Upper lobe of right lung (tissue), 1 donor: ENCODE measurements at places on chromosomes 5 and 9. TPM values are rescaled to one million over a fixed set of nuclear protein-coding genes. Genes with fewer than 3 reads are reported as not detected.
A peak's percentile ranks its signal among the peaks of the same experiment; 100 is the strongest.

- H3K4me1 ChIP-seq = no peaks in the 10 kb centered on the region
- H3K27me3 ChIP-seq = peaks cover 2% of the 10 kb centered on the region
- H3K27ac ChIP-seq = no peak overlapping the region
- no peak for DNase-seq
Measured at GRCh38 chr5:174046558-174046957, 1.1 kb downstream of the NSG2 start.

GRCh38 chr5:112787896-112788295 lies 50.2 kb downstream of the APC start:
- DNase-seq = no peak
- H3K36me3 ChIP-seq = peaks cover 32% of the 10 kb centered on the region
- H3K27me3 ChIP-seq = no peaks in the 10 kb centered on the region
- no peaks in the 10 kb centered on the region for H3K4me1 ChIP-seq

DNA sequence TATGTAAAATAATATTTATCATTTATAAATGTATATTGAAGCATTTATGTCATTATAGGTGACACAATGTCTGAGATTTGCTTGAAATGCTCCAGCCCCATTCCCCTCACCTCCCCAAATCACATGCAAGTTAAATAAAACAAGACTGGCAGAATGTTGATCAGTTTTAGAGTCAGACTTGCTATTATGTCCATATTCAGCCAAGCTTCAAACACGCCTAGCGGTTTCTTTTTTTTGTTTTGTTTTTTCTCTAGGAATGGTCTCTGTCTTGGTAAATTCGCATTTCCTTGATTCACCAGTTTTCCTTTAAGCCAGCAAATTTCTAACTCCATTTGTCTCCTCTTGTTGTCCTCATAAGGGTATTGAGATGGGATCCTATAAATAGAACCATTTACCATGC lies 153.0 kb upstream of the HMHB1 start:
- no peak overlapping the region for H3K27ac ChIP-seq
- H3K4me1 ChIP-seq = no peaks in the 10 kb centered on the region
- H3K36me3 ChIP-seq = no peaks in the 10 kb centered on the region
- DNase-seq = no peak

- peaks cover 3% of the 10 kb centered on the region for H3K4me1 ChIP-seq
- H3K27me3 ChIP-seq = no peaks in the 10 kb centered on the region
- no peak for DNase-seq
- no peak overlapping the region for H3K4me3 ChIP-seq
- no peak overlapping the region for H3K27ac ChIP-seq
Measured at GRCh38 chr5:5523066-5523505, 100.6 kb downstream of the ICE1 start.

DNA sequence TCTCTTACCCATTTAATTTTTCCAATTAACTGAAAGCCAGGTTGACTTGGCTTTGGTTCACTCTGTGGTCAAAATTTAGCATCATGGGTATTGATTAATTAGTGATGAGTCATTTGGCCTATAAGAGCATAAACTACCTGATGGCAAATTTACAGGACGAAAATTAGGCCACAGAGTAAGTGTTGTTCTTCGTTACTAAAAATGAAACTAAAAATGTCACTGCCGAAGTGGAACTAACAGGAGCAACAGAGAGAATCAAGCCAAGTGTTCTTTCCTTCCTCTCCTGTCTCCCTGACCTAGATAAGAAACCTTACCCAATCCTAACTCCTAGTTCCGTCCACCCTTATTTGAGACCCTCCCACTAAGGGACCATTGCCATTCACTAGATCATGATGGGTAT lies 176.9 kb downstream of the RAB3C start:
- peak overlapping the region; percentile 34 for H3K4me3 ChIP-seq
- no peaks in the 10 kb centered on the region for H3K4me1 ChIP-seq
- H3K27ac ChIP-seq = no peak overlapping the region
- H3K36me3 ChIP-seq = no peaks in the 10 kb centered on the region

GRCh38 chr9:110700953-110701352 lies 32.4 kb downstream of the MUSK start:
- H3K4me1 ChIP-seq = no peaks in the 10 kb centered on the region
- no peak overlapping the region for H3K27ac ChIP-seq
- no peak for DNase-seq
- H3K27me3 ChIP-seq = no peaks in the 10 kb centered on the region

DNA sequence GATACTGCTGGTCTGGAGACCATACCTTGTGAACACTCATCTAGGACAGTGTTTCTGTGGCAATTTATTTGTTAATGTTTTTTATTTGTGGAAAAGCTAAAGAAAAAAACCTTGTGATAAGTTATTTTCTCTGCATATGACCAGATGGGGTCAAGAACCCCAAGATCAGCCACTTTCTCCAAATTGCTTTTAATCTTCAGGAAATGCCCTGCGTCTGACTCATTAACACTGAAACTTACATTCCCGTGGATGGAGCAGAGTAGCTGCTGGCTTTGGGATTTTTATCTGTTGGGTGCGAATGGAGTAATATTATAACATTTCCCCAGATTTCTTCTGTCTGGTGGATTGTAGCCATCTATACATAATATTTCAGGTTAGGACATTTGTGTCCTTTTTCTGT lies 444.5 kb downstream of the SH3GL2 start:
- no peak overlapping the region for H3K27ac ChIP-seq
- no peak for DNase-seq
- no peaks in the 10 kb centered on the region for H3K27me3 ChIP-seq

- H3K36me3 ChIP-seq = no peaks in the 10 kb centered on the region
- DNase-seq = no peak
- peaks cover 54% of the 10 kb centered on the region for H3K27me3 ChIP-seq
- peak overlapping the region; percentile 63 for H3K27ac ChIP-seq
- H3K4me3 ChIP-seq = peak overlapping the region; percentile 56
- H3K4me1 ChIP-seq = peaks cover 6% of the 10 kb centered on the region
Measured at GRCh38 chr5:80961376-80962281, 1.5 kb downstream of the RASGRF2 start.

- H3K36me3 ChIP-seq = no peaks in the 10 kb centered on the region
- no peaks in the 10 kb centered on the region for H3K4me1 ChIP-seq
Measured at GRCh38 chr5:81203729-81204128, 29.4 kb upstream of the CKMT2 start.

DNA sequence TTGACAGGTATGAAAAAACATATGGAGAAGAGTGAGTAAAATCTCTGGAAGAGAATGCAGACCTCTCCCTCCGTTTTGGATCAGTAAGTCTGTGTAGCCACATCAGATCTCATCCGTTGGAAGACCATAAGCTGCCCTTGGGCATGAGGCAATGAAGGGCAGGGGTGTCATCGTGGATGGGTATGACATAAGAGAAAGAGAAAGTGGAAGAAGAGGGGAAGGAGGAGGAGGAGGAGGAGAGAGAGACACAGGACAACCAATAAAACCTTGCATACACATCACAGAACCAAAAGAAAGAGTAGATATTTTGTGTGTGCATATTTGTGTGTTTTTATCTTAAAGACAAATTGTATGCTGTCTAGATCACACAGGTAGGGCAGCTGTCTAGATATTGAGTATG lies 50.7 kb downstream of the PRRC1 start:
- no peak overlapping the region for H3K4me3 ChIP-seq
- no peaks in the 10 kb centered on the region for H3K36me3 ChIP-seq
- H3K27me3 ChIP-seq = peaks cover 6% of the 10 kb centered on the region
- H3K4me1 ChIP-seq = no peaks in the 10 kb centered on the region
- no peak for DNase-seq
- H3K27ac ChIP-seq = no peak overlapping the region

DNA sequence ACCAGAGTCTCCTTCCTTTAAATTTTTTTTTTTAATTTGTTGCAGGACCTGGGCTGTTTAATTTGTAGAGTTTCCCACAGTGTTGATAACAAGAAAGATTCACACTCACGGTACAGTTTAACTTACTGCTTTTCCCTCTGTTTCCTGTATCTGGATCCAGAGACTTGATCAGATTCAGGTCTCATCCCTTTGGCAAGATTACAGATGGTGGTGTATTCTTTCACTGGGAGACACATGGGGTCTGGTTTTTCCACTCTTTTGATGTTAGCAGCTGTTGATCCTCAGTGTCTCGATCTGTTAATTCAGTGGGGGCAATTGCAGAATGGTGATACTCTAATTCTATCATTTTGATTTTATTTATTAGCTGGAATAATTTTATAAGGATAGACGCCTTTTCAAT lies 75.4 kb upstream of the TNFAIP8 start:
- DNase-seq = no peak
- H3K4me3 ChIP-seq = no peak overlapping the region
- H3K27me3 ChIP-seq = no peaks in the 10 kb centered on the region
- no peak overlapping the region for H3K27ac ChIP-seq

DNA sequence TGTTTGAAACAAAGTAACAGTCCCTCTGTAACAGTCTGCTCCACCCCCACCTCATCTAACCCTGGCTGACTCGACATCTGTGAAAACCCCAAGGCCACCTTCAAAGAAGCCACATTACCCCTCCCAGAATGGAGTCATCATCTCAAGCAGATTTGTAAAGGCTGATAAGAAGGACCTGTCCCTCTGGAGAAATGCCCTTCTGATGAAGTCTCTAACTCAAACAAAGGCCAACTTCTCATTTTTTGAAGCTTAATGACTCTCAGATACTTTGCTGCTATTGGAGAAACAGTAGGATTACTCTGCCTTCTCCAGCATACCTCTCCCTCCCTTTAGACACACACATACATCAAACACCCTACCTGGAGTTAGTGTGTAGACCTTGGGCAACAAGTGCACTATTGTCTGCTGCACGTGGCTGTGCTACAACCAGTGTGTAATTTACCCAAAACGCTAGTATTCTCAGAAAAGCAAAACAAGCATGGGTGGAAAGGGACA lies 5.3 kb upstream of the SUSD1 start:
- no peaks in the 10 kb centered on the region for H3K36me3 ChIP-seq
- H3K4me3 ChIP-seq = no peak overlapping the region

- H3K27me3 ChIP-seq = peaks cover 5% of the 10 kb centered on the region
- H3K4me1 ChIP-seq = no peaks in the 10 kb centered on the region
- no peak for DNase-seq
- H3K27ac ChIP-seq = no peak overlapping the region
- H3K4me3 ChIP-seq = no peak overlapping the region
Measured at GRCh38 chr9:126852086-126852688, 8.3 kb upstream of the ZBTB34 start.

DNA sequence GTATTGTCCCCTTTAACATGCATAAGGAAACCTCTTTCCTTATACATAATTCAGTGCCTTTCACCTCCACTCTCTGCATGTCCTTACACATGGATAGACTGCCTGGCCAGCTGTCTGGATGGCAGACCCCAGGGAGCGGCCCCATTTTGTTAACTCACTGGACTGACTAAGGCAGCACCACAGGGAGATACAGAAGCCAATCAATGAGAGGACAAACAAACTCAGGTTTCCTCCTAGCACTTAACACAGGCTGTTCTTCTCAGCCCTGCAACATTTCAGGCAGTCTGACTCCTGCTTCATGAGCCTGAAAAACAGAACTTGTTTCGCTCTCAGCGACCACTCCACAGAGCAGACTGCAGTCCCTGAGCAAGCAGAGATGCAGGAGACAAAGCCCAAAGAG lies 135.4 kb upstream of the RASEF start:
- no peak overlapping the region for H3K27ac ChIP-seq
- H3K36me3 ChIP-seq = no peaks in the 10 kb centered on the region
- no peaks in the 10 kb centered on the region for H3K4me1 ChIP-seq
- DNase-seq = no peak
- no peaks in the 10 kb centered on the region for H3K27me3 ChIP-seq
- no peak overlapping the region for H3K4me3 ChIP-seq

DNA sequence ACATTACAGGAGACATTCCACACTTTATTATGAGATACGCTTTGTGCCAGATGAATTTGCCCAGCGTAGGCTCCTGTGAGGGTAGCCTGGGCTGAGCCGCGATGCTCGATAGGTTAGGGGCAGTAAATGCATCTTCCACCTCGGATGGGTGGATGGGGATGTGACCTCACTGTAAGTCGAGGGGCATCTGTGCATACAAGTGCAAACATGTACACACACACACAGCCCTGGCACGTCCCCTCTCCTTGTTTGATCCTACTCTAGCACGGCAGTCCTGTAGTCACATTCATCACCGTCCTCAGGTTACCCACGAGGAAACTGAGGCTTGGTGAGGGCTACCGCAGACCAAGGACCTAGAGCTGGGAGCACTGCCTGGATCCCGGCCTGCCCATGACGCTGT lies 166.8 kb downstream of the COL23A1 start:
- H3K36me3 ChIP-seq = no peaks in the 10 kb centered on the region
- no peak for DNase-seq
- H3K4me1 ChIP-seq = no peaks in the 10 kb centered on the region
- H3K27ac ChIP-seq = no peak overlapping the region
- H3K4me3 ChIP-seq = no peak overlapping the region

The DEPDC1B gene
- 0.20 TPM for total RNA-seq

The FBP2 gene
- total RNA-seq = not detected

The CBY3 gene
- not detected for total RNA-seq

The FOXD4L6 gene
- total RNA-seq = not detected

The IRX2 gene
- 56.4 TPM for total RNA-seq
